RWPE2 (cell line): ENCODE measurements at places on chromosomes 13 and 19.

- DNase-seq = no peak
Measured at GRCh38 chr13:102555914-102556553, 40.8 kb upstream of the TPP2 start.

- DNase-seq = no peak
Measured at GRCh38 chr13:81041761-81042160, 700.8 kb upstream of the SPRY2 start.

DNA sequence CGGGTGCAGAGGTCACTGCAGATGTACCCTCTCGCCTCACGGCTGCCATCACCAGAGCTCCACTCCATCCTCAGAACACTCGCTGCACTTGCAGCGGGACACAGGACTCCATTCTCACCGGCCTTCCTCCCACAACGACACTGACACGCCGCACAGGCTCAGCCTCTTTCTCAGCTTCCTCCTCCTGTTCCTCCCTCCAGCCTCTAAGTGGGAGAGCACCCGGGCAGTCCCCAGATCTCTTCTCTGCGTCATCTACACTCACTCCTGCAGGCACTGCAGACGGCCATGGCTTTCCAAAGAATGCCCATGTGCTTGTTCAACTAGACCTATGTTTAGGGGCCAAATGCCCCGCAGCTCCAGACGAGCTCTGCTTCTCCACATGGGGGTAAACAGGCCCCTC lies 14.3 kb upstream of the FKRP start:
- no peak for DNase-seq

- DNase-seq = no peak
Measured at GRCh38 chr13:50016444-50016843, 1.2 kb downstream of the KCNRG start.

GRCh38 chr19:9306443-9306842 lies 3.2 kb downstream of the ZNF699 start:
- no peak for DNase-seq
